ENCODE measurements at places on chromosomes 12 and 14.

- DNase-seq = no peak
Observed at GRCh38 chr12:78315028-78315427, 484.3 kb downstream of the NAV3 start.

DNA sequence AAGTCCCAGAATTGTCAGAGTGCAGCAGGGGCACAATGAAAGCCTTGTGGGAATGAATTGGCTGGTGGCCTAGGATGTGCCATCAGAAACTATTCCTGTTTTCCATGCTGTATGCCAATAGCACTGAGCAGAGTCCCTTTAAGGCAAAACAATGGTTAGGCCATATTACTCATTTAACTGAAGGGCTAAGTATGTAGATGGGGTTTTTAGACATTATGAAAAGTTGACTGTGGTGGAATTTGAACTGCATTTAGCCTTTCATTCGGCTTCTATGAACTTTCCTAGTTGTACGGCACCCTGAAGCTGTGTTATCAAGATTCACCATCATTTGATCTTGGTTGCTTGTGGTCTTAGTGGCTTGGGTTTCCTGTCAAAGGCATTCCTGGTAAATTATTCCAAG, 24.8 kb downstream of the IL26 start:
- no peak for DNase-seq

- DNase-seq = no peak
Observed at GRCh38 chr14:23054000-23054811, 3.1 kb downstream of the CDH24 start.

DNA sequence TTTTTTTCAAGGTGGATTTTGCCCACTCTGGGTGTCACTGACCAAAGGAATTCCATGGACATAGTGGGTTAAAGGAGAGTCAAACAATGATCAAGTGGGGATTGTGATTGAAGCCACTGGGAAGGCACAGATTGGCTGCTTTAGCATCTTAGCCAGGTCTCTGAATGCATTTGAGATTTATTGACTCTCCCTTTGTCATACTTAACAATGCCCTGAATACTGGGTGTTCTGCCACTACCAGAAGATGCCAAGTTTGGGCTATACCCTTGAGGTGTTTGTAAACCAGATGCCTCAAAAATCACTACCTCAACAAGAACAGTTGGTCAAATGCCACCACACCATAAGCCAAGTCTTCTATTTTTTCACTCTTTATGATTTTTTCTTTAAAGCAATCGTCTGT, 114.8 kb downstream of the GTF2A1 start:
- no peak for DNase-seq

- DNase-seq = no peak
Observed at GRCh38 chr12:2338381-2338780, 285.6 kb downstream of the CACNA1C start.

- no peak for DNase-seq
Observed at GRCh38 chr14:54369343-54369742, 27.5 kb upstream of the CDKN3 start.

DNA sequence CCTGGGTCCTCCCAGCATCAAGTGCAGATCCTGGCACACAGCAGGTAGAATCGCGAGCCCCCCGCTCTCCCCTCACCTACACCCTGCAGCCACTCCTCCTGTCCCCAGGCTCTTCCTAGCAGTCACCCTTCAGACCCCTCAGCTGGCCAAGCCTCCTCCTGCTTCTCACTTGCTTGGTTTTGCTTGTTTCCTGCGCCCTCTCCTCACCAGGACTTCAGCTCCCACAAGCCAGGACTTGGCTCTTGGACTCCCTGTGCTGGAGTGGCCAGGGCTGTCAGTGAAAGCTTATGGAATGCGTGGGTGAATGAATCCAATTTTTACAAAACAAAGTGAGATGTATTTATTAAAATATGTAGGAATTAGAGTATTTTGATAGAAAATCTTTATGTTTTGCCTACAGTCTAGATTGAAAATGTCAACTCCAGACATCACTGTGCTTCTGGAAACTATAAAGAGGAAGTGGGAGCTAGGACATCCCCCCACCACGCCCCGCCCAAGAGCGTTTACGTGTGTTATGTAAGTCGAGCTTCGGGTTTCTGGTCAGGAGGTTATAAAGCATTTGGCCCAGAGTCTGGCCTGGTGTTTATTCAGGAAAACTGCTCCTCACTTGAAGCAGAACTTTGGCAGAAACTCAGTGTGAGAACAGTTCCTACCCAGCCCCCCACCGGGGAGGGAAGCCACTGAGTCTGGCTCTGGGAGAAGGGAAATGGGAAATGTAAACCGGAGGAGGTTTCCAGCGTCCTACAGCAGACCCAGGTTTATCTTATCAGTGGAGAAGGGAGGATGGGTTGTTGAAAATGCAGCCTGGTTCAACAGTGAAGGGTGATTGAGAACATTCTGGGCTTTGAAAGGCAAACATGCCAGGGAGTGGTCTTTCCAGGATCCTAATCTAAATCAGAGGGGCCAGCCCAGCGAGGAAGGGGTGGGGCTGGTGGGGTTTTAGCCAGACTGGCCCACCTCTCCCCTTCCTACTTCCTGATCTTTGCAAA, 8.8 kb downstream of the ALDH2 start:
- DNase-seq = peak; percentile 81

DNA sequence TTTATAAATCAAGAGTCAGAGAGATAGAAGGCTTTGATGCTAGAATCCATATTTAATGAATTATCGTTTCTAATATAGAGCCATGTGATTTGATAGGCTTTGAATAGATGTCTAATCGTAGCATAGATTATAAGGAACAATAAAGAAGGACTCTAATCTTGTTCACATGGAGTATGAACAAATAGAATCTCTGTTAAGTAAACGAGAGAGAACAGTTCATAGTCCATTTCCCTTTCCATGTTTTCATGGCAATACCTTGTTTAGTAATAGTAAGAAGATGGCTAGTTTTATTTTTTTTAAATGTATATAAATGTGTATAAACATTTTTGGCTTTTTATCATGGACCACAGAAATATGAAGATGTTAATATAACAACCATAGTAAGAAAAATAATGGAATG, 32.3 kb upstream of the RAD51AP1 start:
- DNase-seq = no peak

GRCh38 chr12:51850965-51851299, 2.4 kb upstream of the FIGNL2 start:
- DNase-seq = no peak

GRCh38 chr12:49976557-49976956, 3.8 kb downstream of the AQP6 start:
- no peak for DNase-seq

GRCh38 chr12:56521590-56522371, at the start of gene RBMS2:
TSS of gene RBMS2 (plus strand) at chr12:56521820. CDS start at chr12:56522024, 204 bp downstream.
- peak; percentile 82 for DNase-seq

GRCh38 chr12:115897729-115898128, 379.8 kb downstream of the MED13L start:
- DNase-seq = no peak

DNA sequence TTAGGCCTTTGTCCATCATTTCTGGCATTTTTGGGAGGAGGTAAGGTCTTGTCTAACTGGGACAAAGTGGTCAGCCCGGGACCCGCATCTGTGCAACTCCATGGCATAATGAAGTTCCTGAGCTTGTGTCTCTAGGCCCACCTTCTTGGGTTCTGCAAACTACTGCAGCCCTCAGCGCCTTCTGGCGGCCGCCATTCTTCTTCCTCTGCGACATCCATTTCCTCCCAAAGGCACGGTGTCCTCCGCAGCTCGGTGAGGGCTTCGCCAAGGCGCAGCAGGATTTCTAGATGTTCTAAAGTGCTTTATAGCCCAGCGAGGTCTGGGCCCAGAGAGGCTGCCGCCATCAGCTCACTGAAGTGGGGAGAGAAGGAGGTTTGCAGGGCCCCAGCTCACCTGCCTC, 134.4 kb upstream of the OR4E1 start:
- DNase-seq = no peak

DNA sequence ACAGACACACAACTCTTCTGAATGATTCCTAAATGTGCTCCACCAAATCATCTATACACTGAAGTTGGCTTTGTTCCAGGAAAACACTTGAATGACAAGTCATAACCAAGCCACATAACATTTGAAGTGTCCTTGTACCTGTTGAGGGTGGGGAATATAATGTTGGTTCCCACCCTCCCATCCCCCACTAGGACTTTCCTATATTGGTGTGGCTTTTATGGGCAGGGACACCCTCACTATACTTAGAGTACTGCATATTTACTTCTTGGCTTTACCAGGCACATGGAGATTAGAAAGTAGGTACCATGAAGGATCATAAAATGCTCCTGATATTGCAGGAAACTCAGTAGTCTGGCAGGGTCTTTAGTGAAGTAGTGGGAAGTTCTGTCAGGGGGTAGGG, 9.7 kb upstream of the BHLHE41 start:
- DNase-seq = peak; percentile 20

GRCh38 chr14:30971586-30971985, 53.9 kb upstream of the AP4S1 start:
- no peak for DNase-seq

DNA sequence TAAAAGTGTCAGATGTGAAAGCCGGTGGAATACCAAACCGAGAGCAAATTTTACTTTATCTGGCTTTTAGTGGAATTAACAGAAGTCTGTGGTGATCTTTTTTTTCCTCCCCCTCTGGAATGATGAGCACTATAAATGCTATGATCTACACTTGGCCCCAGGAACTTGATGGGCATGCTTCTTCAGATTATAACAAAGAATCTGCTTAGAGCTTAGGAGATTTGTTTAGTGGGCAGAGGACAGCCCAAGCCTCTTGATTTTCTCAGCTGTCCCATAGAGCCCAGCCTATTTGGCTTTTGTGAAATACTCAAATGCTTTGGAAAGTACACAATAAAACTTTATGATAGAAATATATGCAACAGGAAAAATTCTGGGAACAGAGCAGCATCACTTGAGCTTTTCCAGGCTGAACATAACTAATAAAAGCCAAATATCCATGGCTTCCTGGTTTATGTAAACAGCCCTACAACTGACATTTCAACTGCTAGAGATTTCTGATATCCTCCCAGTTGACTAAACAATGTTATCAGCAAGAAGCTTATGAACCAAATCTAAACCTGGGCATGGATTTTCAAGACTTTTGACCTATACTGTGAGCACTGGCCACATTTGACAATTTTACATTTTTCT, 149.6 kb downstream of the PLXNC1 start:
- DNase-seq = no peak

- DNase-seq = no peak
Observed at GRCh38 chr14:96627386-96627785, 125.2 kb downstream of the PAPOLA start.

DNA sequence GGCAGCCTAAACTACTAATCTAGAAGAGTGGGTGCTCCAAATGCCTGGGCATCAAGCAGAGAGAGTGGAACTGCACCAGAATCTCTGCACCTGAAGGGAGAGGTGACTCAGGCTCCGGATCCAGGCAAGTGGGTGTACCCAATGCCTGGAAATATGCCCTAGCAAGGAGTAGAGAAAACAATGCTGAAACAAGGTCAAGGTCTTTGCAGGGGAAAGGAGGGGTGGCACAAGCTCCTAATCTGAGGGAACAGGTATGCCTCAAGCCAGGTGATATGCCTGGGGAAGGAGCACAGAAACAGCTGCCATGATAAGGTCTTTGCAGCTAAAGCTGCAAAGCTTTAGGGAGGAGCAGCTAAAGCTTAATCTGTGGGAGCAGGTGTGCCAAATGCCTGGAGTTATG, 136.0 kb upstream of the KITLG start:
- DNase-seq = no peak

DNA sequence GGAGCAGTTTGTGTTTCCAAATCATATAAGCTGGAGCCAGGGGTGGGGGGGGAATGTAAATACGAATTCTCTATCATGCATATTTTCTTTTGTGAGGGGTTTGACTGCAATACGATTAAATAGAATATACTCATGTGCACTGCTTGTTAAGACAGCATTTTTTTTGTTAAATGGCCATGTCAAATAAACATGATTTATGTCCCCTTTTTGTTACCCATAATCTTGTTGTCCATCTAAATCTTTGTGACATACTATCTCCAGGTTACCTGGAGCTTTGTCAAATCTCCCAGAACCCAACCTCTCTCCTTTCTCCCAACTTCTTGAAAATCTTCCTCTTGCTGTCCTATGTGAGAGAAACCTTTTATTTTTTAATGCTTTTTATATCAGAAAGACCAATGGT, 233.1 kb downstream of the SLC25A21 start:
- no peak for DNase-seq

- DNase-seq = no peak
Observed at GRCh38 chr12:122085591-122085990, 7.0 kb downstream of the MLXIP start.

DNA sequence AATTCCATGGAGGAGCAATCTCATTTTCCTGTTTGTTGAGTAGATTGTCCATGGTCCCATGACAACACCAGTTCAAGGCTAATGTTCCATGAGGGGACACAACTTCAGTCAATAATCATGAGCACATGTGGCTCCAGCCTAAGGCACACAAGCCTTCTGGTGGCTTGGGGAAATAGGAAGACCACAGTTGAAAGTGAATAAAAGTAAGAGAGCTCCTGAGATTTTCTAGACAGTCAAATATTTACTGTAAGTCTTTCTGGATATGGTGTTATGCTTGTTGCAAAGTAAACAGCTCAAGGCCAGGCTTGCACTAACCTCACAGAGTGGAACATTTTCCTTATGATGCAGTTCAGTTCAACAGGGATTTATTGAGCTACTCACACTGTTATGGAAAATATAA, 206.9 kb upstream of the SLC38A2 start:
- no peak for DNase-seq

Measured in midbrain (tissue), 1 donor.